ENCODE measurements at places on chromosomes 16 and 17.

DNA sequence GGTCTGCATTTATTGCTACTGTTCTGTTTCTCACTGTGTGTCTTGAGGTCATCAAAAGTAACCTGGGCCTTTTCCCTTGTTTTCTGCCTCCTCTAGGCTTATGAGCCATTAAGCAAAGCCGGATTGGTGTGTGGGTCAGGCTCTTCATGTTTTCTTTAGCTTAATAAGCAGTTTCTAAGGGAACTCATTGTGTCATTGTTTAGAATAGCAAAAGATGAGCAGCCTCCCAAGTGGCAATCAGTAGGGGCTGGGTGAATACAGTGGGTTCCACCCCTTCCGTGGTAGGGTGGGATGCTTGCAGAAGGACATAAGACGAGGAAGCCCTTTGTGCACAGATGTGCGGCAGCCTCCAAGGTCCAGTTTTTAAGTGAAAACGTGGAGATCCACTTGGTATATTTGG lies 34.5 kb downstream of the ABCC1 start:
- DNase-seq: no peak

DNA sequence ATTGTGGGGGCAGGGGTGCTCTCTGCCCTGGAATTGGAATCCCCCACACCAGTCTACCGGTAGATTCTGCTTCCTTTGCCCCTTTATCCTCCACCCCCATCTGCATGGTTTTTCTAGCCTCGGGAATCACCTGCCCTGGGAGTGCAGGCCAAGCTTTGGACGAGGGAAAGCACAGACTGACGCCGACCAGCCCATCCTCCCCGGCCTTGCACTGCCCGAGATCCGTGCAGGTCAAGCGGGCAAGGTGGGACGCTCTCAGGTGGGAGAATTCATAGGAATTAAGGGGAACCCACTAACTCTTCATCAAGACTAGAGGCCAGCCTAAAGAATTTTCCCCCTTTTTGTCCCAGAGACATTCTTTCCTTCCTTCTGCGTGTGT lies 9.9 kb upstream of the HOXB13 start:
- no peak for DNase-seq

- DNase-seq: no peak
These were observed 19.1 kb upstream of the CD79B start for GRCh38 chr17:63950940-63951907.

DNA sequence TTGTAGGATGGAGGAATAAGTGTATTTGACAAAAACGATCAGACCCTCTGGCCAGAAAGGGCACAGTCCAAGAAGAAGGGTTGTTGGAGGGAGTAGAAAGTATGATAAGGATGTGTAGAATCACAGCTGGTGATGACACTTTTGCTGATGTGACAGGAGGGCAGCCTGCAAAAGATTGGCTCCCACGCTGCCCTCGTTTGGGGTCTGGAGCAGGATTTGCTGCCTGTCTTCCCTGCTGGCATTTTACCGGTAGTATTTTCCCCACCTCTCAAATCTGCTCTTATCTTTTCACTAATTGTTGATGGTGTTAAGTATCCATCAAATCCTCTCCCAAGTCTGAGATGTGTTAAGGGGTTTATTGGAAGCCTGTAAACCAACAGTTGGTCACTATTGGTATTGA lies 208.8 kb downstream of the CCDC182 start:
- no peak for DNase-seq

GRCh38 chr16:4364196-4365013 lies 7.2 kb upstream of the VASN start:
- no peak for DNase-seq

- DNase-seq: no peak
These were observed 5.0 kb upstream of the PPP1R1B start for GRCh38 chr17:39621523-39622379.
